ENCODE measurements at places on chromosomes 7 and 10. TPM values are rescaled to one million over a fixed set of nuclear protein-coding genes. Genes with fewer than 3 reads are reported as not detected.

The COBL gene
- not detected for total RNA-seq

The LAMB1 gene
- 685 TPM for total RNA-seq

The APBB1IP gene
- not detected for total RNA-seq

The ANKMY2 gene
- 15.8 TPM for total RNA-seq

GRCh38 chr7:80496586-80496985 is 15.3 kb downstream of the GNAT3 start:
- DNase-seq: no peak

DNA sequence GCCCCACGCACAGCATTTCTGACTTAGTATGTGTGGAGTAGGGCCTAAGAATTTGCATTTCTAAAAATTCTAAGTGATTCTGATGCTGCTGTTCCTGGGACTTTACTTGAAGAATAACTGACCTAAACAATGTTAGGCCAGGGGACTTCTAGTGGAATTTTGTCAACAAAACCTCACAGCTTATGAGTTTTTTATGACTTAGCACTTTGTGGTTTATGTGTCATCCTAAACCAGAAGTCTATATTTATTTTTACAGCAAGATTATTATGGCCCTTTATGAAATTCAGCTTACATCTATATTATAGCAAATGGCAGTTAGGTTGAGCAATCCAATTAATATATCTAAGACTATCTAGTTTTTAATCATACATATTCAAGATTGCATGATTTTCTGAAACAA is 24.6 kb upstream of the BET1 start:
- no peak for DNase-seq

All from pulmonary artery endothelial cell (primary cell).